Glutamatergic neuron (in vitro differentiated cells): ENCODE measurements at places on chromosomes 4 and X. TPM values are rescaled to one million over a fixed set of nuclear protein-coding genes. Genes with fewer than 3 reads are reported as not detected.

GRCh38 chr4:152344001-152344400 is 191.9 kb downstream of the FBXW7 start:
- H3K4me1 ChIP-seq: peaks cover 6% of the 10 kb centered on the region
- no peak overlapping the region for H3K4me3 ChIP-seq
- no peaks in the 10 kb centered on the region for H3K36me3 ChIP-seq
- H3K27me3 ChIP-seq: no peaks in the 10 kb centered on the region
- no peak overlapping the region for H3K27ac ChIP-seq
- DNase-seq: no peak

- no peaks in the 10 kb centered on the region for H3K27me3 ChIP-seq
- H3K36me3 ChIP-seq: no peaks in the 10 kb centered on the region
- H3K4me1 ChIP-seq: no peaks in the 10 kb centered on the region
- no peak overlapping the region for H3K27ac ChIP-seq
These were observed 70.3 kb downstream of the ZCCHC12 start for GRCh38 chrX:118893923-118894322.

GRCh38 chr4:102832105-102832504 is 4.8 kb upstream of the UBE2D3 start:
- H3K4me3 ChIP-seq: no peak overlapping the region
- H3K27ac ChIP-seq: no peak overlapping the region
- DNase-seq: no peak
- no peaks in the 10 kb centered on the region for H3K36me3 ChIP-seq
- peaks cover 7% of the 10 kb centered on the region for H3K4me1 ChIP-seq
- H3K27me3 ChIP-seq: peaks cover 14% of the 10 kb centered on the region

DNA sequence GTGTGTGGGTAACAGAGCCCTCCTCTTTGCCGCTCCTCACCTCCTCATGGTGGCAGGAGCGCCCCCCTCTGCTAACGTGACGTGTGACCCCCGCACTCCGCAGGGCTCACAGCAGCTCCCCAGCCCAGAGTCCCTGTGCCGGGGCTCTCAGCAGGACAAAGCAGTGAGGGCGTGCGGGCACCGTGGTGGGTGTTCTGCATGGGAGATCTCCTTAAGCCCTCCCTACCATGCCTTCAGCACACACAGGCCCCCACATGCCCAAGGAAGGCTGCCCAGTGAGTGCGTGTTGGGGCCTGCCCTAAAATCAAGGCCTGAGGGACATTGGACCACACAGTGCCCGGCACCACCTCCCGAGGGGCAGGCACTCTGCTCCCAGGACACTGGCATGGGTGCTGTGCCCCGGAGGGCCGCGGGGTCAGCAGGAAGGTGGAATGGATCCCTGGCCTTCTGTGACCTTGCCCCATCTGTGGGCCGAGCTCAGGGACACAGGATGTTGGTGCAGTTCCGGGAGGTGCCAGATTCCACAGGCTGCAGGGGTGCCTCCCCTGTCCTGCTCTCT is 10.1 kb downstream of the PSAPL1 start:
- peaks cover 12% of the 10 kb centered on the region for H3K27me3 ChIP-seq
- no peak overlapping the region for H3K27ac ChIP-seq
- DNase-seq: no peak
- peaks cover 11% of the 10 kb centered on the region for H3K4me1 ChIP-seq

- no peak overlapping the region for H3K4me3 ChIP-seq
- H3K27ac ChIP-seq: no peak overlapping the region
- DNase-seq: no peak
These were observed 133.2 kb upstream of the ADAMTS3 start for GRCh38 chr4:72701987-72702819.

DNA sequence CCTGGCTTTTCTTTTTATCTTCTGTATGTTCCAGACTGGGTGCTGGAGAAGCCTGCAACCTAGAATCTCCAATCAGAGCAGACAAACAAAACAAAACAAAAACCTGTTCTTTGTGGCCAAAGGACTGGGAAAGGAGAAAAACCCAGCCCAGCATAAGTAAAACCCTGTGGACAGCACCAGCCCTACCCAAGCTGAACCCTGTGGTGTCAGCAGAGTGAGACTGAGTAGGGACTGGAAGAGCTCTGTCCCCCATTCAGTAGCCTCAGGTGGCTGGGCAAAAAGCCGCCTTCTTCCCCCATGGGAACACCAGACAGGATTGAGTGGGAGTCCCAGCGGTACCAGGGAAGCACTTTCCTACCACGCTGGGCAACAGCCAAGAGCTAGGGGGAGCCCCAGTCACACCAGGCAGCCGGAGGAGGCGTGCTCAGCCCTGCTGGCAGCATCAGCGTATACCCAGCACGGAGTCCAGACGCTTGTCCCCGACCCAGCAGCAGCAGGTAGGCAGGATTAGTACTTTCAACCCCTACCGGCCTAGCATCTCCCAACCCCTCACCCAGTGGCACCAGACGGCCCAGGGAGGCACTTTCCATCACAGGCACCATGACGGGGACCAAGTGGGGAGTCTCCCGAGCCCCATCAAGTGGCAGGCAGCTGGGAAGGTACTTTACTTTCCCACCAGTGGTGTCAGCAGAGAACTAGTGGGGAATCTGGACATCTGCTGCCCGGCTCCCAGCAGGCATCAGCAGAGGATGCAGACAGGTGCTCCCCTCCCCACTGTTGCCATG is 8.6 kb upstream of the JADE3 start:
- H3K4me1 ChIP-seq: peaks cover 3% of the 10 kb centered on the region
- H3K27ac ChIP-seq: peak overlapping the region; percentile 52
- no peaks in the 10 kb centered on the region for H3K36me3 ChIP-seq
- H3K4me3 ChIP-seq: peak overlapping the region; percentile 75

GRCh38 chr4:165656399-165656798 is 216.6 kb upstream of the TLL1 start:
- no peak for DNase-seq

DNA sequence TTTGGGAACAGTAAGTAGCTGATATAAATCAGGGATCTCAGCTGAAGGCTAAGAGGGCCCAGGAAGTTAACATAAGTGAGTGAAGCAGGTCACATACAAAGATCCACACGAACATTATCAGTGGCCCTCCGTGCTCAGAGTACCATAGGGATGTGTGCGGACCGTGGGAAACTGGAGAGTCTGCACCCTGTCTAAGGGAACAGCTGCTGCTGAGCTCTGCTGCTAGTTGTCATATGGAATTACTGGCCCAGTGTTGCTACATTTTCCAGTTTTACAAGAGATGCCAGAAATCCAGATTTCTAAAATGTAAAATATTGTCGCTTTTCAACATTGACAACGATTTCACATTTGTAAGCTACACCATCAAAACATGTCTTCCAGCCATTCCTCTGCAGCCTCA is 90.5 kb downstream of the RTL5 start:
- no peak for DNase-seq
- peaks cover 18% of the 10 kb centered on the region for H3K4me1 ChIP-seq
- peaks cover 5% of the 10 kb centered on the region for H3K36me3 ChIP-seq

DNA sequence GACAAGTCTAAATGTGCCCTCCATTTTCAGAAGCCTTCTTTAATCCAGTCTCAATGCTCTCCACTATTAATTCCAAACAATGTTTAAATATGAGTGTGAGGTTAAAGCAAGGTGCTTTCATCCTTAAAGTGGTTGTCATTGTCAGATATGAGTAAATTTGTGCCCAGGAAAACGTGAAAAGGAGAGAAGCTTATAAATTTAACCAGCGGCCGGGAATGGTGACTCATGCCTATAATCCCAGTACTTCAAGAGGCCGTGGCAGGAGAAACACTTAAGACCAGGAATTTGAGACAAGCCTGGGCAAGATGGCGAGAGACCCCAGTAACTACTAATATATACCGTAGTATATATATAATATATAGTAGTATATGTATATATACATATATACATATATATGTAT is 270.0 kb downstream of the ARHGAP24 start:
- H3K27me3 ChIP-seq: no peaks in the 10 kb centered on the region
- H3K36me3 ChIP-seq: no peaks in the 10 kb centered on the region
- peaks cover 9% of the 10 kb centered on the region for H3K4me1 ChIP-seq
- no peak overlapping the region for H3K27ac ChIP-seq
- no peak for DNase-seq

DNA sequence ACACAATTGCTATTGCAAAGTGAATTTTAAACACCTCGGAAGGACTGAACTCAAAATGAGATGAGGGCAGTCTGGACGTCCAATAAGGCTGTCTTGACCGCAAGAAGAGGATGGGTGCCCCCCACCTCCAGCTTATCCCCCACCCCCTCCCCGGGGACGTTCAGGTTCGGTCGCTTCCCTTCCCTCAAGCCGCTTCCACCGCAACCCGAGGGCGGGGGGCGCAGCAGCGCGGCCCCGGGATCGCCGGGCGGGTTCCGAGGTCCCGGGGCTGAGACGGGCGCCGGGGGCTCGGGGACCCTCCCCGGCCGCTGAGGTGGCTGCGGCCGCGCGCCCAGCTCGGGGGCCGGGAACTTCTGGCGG is 480 bp downstream of the USP46 start:
- H3K36me3 ChIP-seq: no peaks in the 10 kb centered on the region
- peak; percentile 52 for DNase-seq
- peaks cover 25% of the 10 kb centered on the region for H3K4me1 ChIP-seq
- H3K4me3 ChIP-seq: peak overlapping the region; percentile 92
- peak overlapping the region; percentile 85 for H3K27ac ChIP-seq

DNA sequence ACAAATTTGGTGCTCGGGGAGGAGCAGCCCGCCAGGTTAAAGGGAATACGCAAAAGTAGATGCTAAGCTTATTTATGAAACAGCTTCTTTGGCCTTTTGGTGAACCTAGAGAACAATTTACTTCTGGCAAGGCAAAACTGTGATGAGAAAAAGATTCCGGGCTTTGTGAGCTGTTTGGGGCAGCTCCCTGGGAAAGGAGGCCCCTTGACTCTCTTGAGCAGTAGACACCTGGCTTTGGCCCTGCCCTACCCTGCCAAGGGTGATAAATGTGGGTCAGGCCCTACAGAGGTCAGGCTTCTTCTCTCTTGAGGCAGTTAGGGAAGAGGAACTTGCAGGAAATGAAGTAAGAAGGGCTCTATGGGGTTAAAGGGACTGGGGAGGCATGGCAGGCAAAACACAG is 509.6 kb downstream of the MID1IP1 start:
- peaks cover 5% of the 10 kb centered on the region for H3K27me3 ChIP-seq
- H3K27ac ChIP-seq: no peak overlapping the region
- peaks cover 4% of the 10 kb centered on the region for H3K36me3 ChIP-seq
- no peak for DNase-seq
- H3K4me3 ChIP-seq: no peak overlapping the region
- H3K4me1 ChIP-seq: peaks cover 5% of the 10 kb centered on the region

DNA sequence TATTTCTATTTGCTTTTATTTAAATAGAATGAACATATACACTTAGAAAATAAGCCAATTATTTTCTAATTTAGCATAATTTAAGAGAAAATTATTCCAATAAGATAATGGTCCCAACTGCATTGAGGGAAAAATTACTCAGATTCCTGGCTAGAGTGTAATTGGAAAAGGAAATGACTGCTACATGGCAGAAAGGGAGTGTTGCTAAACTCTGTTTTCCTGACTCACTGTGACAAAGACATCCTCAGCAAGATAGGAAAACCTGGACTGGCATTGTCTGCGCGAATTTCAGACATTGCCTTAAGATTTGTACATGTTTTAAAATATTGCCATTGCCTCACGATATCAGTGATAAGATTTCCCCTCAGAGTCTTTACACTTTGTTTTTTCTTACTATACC is 8.2 kb downstream of the TNIP3 start:
- no peaks in the 10 kb centered on the region for H3K4me1 ChIP-seq
- H3K36me3 ChIP-seq: no peaks in the 10 kb centered on the region
- DNase-seq: no peak
- H3K4me3 ChIP-seq: peak overlapping the region; percentile 71

DNA sequence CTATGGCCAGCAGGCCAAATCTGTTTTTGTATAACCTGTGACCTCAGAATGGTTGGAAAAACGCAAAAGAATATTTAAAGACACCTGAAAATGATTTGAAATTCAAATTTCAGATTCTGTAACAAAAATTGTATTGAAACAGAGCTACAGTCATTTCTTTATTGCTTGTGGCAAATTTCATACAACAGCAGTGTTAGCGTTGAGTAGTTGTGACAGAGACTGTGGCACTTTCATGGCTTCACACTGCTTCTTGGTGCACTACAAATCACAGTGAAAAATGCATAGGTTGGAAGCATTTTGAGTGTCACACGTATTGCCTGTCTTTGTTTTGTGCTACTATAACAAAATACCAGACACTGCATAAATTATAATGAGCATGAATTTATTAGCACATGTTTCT is 12.2 kb upstream of the PARM1 start:
- no peaks in the 10 kb centered on the region for H3K36me3 ChIP-seq
- DNase-seq: no peak
- no peaks in the 10 kb centered on the region for H3K4me1 ChIP-seq
- H3K27ac ChIP-seq: no peak overlapping the region

- no peak overlapping the region for H3K4me3 ChIP-seq
- H3K4me1 ChIP-seq: no peaks in the 10 kb centered on the region
- no peaks in the 10 kb centered on the region for H3K27me3 ChIP-seq
These were observed 188.7 kb upstream of the AADAT start for GRCh38 chr4:170278460-170278859.

DNA sequence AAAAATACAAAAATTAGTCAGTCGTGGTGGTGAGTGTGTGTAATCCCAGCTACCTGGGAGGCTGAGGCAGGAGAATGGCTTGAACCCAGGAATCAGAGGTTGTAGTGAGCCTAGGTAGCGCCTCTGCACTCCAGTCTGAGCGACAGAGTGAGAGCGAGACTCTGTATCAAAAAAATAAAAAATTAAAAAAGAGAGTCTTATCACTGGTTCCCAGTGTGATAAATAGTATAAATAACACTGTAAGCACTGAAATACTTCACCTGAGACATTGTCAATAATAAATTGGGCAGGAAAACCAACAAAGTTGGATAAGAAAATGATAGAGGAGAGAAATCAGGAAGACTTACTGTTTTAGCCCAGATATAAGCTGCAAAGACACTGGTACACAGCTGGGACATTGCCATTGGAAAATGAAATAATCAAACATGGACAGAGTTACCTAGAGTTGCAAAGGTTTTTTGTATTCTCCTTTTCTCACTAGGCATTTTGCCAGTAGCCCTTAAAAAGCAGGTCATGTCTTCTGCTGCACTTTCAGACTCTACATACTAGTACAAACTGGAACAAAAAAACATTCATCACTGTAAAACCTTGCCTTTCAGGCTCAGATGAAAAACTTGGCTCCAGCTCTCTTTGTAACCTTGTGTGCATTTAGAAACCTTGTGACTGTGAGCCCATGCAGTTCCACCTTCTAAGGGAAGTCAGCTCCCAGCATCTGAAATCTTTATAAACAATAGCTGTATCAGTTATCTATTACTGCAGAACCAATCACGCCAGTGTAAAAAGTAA is 55.0 kb upstream of the PPP1R2C start:
- no peak overlapping the region for H3K4me3 ChIP-seq
- DNase-seq: no peak
- no peaks in the 10 kb centered on the region for H3K27me3 ChIP-seq
- no peaks in the 10 kb centered on the region for H3K4me1 ChIP-seq
- H3K36me3 ChIP-seq: no peaks in the 10 kb centered on the region

GRCh38 chr4:110886270-110886669 is 263.4 kb upstream of the PITX2 start:
- H3K4me1 ChIP-seq: no peaks in the 10 kb centered on the region
- H3K4me3 ChIP-seq: no peak overlapping the region
- H3K27ac ChIP-seq: no peak overlapping the region

- H3K27me3 ChIP-seq: no peaks in the 10 kb centered on the region
- no peak for DNase-seq
- no peaks in the 10 kb centered on the region for H3K4me1 ChIP-seq
- no peak overlapping the region for H3K4me3 ChIP-seq
- H3K36me3 ChIP-seq: no peaks in the 10 kb centered on the region
These were observed 515.4 kb downstream of the ZNF674 start for GRCh38 chrX:46029777-46030176.

The TLR3 gene
- not detected for total RNA-seq

The NRK gene
- 0.29 TPM for total RNA-seq

The KDR gene
- total RNA-seq: 2.0 TPM

The OTUD5 gene
- 68.3 TPM for total RNA-seq

The MMRN1 gene
- not detected for total RNA-seq

The PRKX gene
- 64.3 TPM for total RNA-seq

The PPP1R3F gene
- total RNA-seq: 16.1 TPM

The PPBP gene
- not detected for total RNA-seq

The CCDC120 gene
- total RNA-seq: 17.6 TPM

The ZDHHC15 gene
- total RNA-seq: 9.4 TPM

The ANXA3 gene
- not detected for total RNA-seq
